ENCODE measurements at places on chromosomes 2 and 18. TPM values are rescaled to one million over a fixed set of nuclear protein-coding genes. Genes with fewer than 3 reads are reported as not detected.

DNA sequence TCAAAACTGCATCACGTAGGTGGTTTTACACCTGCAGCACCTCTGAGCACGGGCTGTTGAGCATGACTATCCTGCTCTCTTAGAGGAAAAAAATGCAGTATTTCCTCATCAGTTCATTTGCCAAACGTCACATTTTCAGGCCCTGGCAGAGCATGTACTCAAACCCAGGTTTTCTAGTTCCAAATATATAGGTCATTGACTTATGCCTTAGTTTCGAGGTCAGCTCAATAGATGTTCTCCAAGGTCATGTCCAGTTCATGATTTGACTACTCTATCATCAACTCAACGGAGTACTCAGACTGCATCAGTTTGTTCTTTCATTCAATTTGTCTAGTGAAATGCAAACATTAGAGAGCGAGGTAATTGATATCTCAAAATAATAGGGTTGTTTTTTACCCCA lies 39.3 kb upstream of the STAT1 start:
- no peaks in the 10 kb centered on the region for H3K4me1 ChIP-seq
- H3K27ac ChIP-seq: no peak overlapping the region

DNA sequence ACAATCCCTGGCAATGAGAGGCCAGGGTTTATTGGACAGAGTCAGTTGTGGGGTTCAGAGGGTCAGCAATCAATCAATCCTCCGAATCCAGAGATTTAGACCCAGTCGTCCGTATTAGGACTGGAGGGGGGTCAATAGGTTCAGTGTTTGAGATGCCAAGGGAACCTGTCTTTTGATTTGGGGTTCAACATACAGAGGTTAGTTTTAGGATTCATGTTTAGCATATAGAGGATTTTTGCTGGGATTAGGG lies 292 bp downstream of the GMPPA start:
- peaks cover 34% of the 10 kb centered on the region for H3K4me1 ChIP-seq
- H3K4me3 ChIP-seq: peak overlapping the region; percentile 98
- H3K36me3 ChIP-seq: peaks cover 22% of the 10 kb centered on the region
- peak overlapping the region; percentile 86 for H3K27ac ChIP-seq
- no peak for DNase-seq

DNA sequence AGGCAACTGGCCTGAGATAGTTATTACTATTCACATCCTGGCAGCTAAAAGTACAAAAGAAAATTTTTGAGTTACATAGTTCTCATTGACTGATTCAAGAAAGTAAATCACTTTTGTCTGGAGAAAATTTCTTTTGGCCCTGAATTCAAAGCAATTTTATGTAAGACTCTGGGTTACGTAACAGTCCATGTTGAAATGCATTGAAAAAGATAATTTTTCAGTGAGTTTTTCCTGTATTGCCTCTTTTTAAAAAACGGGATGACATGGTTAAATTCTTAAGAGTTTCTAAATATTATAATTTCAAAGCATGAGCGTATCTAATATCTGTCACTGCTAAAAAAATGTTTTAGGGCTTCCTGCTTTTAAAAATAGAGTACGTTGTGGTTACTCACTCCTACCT lies 72.7 kb downstream of the ANKRD12 start:
- H3K4me1 ChIP-seq: peaks cover 9% of the 10 kb centered on the region
- DNase-seq: no peak
- H3K4me3 ChIP-seq: no peak overlapping the region

DNA sequence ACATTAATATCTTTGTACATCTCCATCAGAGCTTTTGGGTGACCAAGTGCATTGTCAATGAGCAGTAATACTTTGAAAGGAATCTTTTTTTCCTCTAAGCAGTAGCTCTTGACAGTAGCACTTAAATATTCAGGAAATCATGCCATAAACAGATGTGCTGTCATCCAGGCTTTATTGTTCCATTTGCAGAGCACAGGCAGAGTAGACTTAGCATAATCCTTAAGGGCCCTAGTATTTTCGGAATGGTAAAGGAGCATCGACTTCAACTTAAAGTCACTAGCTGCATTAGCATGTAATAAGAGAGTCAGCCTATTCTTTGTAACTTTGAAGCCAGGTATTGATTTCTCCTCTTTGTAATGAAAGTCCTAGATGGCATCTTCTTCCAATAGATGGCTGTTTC lies 121.8 kb upstream of the CWC22 start:
- peaks cover 11% of the 10 kb centered on the region for H3K27me3 ChIP-seq
- no peaks in the 10 kb centered on the region for H3K36me3 ChIP-seq
- no peak overlapping the region for H3K27ac ChIP-seq
- H3K4me3 ChIP-seq: no peak overlapping the region
- DNase-seq: no peak
- H3K4me1 ChIP-seq: no peaks in the 10 kb centered on the region

DNA sequence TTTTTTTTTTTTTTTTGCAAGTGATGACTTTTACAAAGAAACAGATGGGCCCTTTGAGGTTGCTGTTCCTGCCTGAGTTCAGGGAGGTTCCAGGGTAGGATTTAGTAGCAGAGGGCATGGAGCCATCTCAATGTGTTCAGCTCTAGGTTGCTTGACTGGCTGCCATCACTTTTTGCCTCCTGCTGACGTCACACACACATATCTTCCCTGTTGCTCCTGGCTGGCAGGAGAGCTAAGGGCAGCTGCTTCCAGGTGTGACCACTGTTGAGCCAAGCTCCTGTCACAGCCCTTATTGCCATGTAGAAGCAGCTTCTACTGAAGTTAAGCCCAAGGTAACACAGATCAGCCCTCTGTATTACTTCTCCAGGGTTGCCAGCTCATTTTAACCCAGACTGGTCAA lies 394.2 kb upstream of the SPRED2 start:
- no peaks in the 10 kb centered on the region for H3K4me1 ChIP-seq
- no peak overlapping the region for H3K27ac ChIP-seq
- no peak for DNase-seq
- H3K4me3 ChIP-seq: no peak overlapping the region

The UGT1A8 gene
- not detected for total RNA-seq

The SOCS6 gene
- total RNA-seq: 1.6 TPM
